ENCODE measurements at places on chromosomes 6 and 20.

DNA sequence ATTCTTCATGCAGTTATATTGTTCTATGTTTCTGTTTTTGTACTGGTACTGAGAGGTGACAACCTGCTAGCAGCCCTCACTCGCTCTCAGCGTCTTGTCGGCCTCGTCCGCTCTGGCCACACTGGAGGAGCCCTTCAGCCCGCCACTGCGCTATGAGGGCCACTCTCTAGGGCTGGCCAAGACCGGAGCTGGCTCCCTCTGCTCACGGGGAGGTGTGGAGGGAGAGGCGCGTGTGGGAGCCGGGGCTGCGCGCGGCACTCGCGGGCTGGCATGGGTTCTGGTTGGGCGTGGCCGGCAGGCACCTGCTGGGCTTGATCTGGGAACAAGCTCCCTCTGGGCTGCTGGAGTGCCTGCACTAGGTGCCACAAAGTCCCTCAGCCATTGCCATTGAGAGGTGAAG is 1323.8 kb upstream of the EYS start:
- no peak for DNase-seq

DNA sequence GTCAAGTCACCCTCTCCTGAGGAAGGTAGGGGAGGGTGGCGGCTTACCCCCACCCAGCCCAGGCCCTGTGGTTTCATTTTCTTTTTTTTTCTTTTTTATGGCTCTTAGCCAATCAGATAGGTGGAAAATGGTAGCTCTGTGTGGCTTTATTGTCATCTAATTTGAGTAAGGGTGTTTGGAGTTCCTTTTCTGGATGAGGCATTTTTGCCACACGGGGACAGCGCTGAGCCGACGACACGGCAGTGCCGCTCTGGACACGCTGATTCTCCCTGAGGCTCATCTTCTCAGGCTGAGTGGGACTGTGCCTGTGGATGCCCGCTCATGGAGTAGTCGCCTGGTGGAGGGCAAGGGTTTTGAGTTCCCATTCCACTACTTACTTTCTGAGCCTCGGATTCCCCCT is 37.6 kb upstream of the ANGPT4 start:
- DNase-seq = peak; percentile 37

- DNase-seq = peak; percentile 25
These were observed 1.2 kb downstream of the TAB2 start for GRCh38 chr6:149318581-149319286.

DNA sequence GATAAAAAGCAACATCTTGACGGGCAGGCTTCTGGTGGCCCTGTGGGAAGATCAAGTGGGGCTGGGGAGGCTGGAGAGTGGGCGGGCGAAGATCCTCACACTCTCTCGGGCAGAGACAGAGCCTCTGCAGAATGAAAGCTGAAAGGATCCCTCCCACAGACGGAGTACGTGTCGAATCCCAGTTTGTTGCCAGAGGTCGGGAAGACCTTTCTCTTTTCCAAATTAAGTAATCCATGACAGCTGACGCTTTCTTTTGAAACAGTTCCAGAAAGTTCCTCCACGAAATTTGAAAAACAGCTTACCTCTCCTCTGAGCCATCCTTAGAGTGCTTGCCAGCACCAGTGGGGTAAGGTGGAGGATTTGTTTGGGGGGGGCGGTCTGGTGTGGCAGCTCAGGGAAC is 155.6 kb upstream of the SMLR1 start:
- DNase-seq = peak; percentile 15

DNA sequence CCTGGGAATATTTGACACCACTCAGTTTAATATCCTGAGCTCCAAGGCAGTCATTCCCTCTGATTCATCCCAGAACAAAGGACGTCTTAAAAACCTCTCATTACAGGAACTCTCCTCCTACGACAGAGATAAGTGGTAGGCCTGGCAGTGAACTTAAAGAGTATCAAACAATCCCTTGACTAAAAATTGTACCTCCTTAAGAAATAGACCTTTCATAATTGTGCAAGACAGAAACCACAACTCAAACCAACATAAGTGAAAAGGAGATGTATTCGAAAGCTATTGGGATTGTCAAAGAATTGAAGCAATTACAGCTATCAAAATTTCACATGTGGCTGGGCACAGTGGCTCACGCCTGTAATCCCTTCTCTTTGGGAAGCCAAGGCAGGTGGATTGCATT is 19.1 kb upstream of the BNIP5 start:
- DNase-seq = no peak

DNA sequence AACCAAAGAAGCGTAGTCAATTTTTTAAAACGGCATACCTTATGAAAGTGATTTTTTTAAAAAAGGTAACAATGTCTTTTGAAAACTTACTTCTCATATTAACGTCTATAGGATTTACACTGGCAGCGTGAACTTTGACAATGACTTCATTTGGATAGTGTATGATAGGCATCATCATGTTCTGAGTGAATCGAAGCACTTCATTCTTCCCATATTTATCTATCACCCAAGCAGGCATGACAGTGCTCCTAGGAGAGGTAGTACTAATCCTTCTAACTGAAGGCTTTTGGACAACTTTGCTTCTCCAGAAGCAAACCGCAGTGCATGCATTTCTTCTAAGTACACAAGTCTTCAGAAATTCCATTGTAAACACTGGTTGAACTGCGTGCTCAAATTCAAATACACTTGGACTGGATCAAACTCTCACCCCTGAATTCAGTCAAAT is 618 bp downstream of the RTN4IP1 start:
- DNase-seq = no peak

DNA sequence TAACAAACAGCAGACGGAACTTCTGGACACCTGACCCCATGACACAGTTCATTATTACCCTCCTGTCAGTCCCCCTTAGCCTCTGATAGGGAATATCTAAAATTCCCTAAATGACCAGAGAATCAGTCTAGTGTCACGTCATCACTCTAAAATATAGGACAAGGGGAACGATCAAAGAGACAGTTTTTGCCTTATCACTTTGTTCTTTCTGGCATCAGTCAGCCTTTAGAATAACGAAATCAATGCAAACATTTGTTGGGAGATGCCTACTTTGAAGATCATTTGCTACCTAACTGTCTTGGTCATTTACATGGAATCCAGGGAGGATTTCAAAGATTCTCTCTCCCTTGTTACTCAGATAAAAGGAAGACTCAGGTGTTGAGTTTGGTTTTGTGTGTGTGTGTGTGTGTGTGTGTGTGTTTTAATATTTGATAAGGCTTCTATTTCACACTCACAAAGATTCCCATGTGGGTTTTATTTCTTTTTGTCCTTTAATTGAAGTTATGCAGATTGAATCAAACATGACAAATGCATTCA is 28.3 kb downstream of the LINC00237 start:
- DNase-seq = no peak

- no peak for DNase-seq
These were observed 95.4 kb downstream of the OGFRL1 start for GRCh38 chr6:71383901-71384489.

- no peak for DNase-seq
These were observed 41.3 kb upstream of the PLAGL1 start for GRCh38 chr6:144049386-144049785.

DNA sequence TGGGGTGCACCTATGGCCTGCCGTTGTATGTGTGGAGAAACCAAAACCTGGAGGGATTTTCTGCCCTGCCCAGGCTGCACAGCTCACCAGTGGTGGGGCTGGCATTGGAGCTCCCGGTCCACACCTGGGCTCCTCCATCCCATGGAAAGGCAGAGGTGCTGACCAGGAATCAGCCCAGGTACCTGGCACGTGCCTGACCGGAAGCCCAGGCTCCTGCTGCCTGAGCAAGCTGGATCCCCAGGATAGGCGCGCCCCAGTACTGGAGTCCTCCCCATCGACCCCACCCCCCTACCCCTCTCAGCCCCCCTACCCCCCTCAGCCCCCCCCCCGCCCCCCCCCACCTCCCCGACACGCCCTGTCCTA is 39.9 kb upstream of the HMGA1 start:
- no peak for DNase-seq

DNA sequence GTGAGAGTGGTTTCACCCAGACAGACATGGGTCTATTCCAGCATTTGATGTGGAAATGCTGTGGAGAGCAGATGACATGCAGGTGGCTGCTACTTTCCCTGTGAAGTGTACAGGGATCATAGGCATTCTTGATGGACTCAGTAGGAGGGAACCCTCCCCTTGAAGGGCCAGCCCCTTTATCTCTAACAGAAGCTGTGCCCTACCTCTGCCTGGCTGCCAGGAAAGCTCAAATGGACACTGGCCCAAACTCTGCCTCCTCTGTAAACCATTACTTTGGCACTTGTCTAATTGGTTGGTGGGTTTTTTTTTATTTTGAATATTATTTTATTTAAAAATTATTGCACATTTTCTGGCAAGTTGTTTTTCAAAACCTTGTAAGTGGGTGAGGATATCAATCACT is 106.7 kb upstream of the GGTLC1 start:
- no peak for DNase-seq

DNA sequence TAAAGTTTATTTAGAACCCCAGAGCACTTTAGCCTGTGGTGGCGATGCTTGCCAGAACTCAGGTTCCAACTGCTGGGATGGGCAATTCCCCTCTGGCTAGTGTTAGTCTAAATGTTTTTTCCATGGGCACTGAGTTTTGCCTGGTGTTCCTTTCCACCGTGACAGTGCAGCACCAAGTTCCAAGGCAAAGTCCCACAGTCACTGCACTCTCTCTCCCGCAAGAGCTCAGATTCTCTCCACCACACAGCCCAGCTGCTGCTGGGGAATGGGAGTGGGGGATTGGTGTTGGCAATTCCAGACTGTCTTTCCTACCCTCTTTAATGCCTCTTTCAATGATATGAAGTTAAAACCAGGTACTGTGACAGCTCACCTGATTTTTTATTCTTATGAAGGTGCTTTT is 247.6 kb downstream of the ALDH8A1 start:
- no peak for DNase-seq

DNA sequence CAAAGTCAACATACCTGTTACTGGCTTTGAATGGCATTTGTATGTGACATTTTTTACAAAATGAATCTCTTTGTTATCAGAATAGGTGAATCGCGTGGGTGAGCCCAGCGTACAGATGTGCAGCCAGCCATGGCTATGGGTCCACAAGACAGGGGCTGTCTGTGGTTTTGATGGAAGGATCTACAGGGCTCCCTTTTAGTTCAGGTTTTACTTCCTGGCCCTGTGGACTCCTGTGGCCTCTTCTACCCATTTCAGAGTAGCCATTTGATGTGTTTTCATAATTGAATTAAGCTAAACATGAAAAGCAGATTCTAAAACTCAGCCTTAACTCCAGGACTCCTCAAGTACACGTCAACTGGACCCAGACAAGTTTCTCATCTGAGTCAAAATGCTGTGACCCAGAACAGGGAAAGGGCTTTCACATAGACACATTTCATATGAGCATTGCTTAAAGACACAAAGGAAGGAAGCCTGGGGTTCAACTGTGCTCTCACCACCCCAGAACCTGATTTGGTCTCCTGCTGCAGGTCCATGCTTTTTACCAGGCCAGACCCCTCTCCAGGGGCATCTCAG is 105.3 kb upstream of the NAA20 start:
- no peak for DNase-seq

GRCh38 chr6:121956782-121957181 is 442.7 kb upstream of the HSF2 start:
- no peak for DNase-seq

GRCh38 chr20:48921883-48922820 is 641 bp downstream of the ARFGEF2 start:
- DNase-seq = peak; percentile 49

GRCh38 chr20:20593447-20594170 is 118.8 kb downstream of the RALGAPA2 start:
- DNase-seq = peak; percentile 59

- DNase-seq = no peak
These were observed 516 bp downstream of the LRRC1 start for GRCh38 chr6:53795340-53795701.

DNA sequence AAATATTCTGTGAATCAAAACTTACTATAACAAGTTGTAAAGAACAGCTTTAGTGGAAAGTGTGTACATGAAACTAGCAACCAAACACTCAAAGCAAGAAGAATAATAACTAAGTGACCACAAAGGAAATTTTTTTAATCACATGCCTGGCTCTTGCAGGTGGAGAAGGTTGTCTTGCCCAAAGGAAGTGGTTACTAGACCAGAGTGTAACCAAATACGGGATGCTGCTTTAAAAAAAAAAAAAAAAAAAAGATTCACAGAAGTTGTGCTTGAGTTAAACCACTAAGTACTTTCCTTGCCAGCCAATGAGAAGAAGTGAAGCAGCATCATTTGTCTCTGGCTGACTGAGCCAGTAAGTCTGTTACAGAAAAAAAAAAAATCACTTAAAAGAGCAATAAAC is 19.1 kb upstream of the HLA-DQB1 start:
- DNase-seq = no peak

DNA sequence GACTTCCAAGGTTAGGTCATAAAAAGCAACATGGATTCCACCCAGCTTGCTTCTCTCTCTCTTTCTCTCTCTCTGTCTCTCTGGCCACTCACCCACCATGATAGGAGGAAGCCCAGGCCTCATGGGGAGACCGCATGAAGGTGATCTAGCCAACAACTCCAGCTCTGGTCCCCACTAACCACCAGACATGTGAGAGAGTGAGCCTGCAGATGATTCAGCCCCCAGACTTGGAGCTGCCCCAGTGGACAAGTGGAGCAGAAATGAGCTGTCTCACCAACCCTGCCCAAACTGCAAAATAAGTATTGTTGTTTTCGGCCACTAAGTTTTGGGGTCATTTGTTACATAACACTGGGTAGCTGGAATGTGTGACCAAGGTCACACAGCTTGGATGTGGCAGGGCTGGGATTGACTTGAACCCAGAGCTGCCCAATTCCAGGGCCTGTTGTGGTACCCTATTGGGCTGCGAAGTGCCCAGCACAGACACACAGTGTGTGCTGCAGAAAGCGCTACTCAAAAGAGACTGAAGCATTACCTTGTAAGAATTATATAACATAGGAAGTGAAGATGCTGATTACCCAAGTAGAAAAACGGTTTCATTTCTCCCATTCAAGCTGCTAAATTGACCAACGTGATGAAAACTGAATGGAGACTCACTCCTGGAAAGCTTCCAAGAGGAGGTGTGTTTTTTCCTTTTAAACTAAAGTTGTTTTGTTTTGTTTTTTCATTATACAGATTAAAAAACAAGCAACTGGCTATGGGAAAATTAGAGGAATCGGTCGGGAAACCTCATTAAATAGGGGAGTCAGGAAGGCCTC is 9.1 kb upstream of the TLDC2 start:
- no peak for DNase-seq

DNA sequence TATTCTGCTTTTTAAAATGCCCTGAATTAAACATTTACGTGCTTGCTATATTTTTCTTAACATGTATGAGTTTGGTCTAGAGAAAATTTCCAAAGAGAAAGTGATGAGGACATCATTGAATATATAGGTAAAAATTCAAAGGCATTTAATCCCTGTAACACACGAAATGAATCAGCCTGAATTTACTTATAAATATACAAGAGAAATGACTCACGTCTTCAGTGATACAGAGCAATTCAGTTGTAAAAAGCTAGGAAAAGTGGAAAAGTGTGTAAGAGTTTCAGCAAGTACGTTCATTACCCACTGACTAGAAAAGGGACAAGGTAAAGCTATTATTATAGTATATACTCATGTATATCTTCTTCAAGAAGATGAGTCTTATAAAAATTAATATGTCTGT is 124.8 kb downstream of the HIVEP1 start:
- DNase-seq = no peak

GRCh38 chr6:8651998-8652397 is 216.7 kb upstream of the SLC35B3 start:
- DNase-seq = no peak

Data from testis (tissue), 5 donors.